K562 (cell line): ENCODE measurements at places on chromosomes 4 and X. TPM values are rescaled to one million over a fixed set of nuclear protein-coding genes. Genes with fewer than 3 reads are reported as not detected.
A peak's percentile ranks its signal among the peaks of the same experiment; 100 is the strongest.

DNA sequence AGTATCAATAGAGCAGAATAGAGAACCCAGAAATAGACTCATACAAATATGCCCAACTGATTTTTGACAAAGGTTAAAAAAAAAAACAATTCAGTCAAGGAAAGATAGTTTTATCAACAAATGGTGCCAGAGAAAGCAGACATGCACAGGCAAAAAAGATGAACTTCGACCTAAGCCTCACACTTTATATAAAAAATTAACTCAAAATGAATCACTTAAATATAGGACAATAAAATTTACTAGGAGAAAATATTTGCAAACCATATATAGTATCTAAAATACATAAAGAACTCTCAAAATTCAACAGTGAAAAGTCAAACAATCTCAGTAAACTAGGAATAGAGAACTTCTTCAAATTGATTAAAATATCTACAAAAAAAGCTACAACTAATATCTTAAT lies 29.7 kb downstream of the HUWE1 start:
- no peaks in the 10 kb centered on the region for H3K27me3 ChIP-seq
- no peak overlapping the region for H3K4me3 ChIP-seq
- peaks cover 54% of the 10 kb centered on the region for H3K36me3 ChIP-seq
- H3K27ac ChIP-seq: no peak overlapping the region
- DNase-seq: no peak
- H3K4me1 ChIP-seq: no peaks in the 10 kb centered on the region; the same call in 1 of the 2 replicates

DNA sequence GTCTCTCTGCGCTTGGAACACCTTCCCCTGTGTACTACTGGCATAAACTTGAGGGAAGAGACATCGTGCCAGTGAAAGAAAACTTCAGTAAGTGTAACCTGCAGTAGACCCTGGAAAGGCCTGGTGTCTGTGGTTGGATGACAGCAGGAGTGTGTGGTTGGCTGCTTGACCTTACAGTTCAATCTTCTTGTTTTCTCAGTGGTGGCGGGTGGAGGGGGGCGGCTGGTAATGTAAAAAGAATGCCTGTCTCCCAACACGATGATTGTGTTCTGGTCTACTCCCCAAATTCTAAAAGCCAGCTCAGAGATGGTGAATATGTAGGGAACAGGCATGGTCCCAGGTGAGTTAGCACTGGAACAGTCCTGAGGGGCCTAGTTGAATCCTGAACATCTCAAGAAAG lies 18.6 kb downstream of the PSMD10 start:
- no peak for DNase-seq
- no peak overlapping the region for H3K27ac ChIP-seq
- no peaks in the 10 kb centered on the region for H3K4me1 ChIP-seq

GRCh38 chrX:112235547-112235946 lies 153.0 kb upstream of the TRPC5 start:
- H3K27me3 ChIP-seq: no peaks in the 10 kb centered on the region
- no peak for DNase-seq
- no peaks in the 10 kb centered on the region for H3K4me1 ChIP-seq

DNA sequence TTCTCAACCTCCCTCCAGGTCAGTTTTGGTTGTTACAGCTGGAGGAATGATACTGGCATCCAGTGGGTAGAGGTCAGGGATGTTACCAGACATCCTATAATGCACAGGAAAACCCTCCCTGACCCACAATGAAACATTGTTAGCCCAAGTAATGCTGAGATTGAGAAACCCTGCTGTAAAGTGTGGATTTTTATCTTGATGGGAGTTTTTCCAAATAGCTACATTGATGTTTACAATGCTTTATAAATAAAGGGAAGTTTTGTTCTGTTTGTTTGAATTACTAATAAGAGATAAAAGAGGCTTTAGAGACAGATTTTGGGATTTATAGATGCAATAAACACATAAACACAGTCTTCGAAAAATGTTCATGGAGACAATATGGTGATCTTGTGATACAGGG lies 194.0 kb upstream of the NUDT6 start:
- no peak overlapping the region for H3K4me3 ChIP-seq
- H3K27me3 ChIP-seq: no peaks in the 10 kb centered on the region
- peaks cover 8% of the 10 kb centered on the region for H3K36me3 ChIP-seq
- no peak for DNase-seq

GRCh38 chrX:118523920-118524319 lies 28.3 kb downstream of the DOCK11 start:
- H3K27ac ChIP-seq: peak overlapping the region; percentile 57
- DNase-seq: no peak
- H3K4me3 ChIP-seq: no peak overlapping the region
- H3K36me3 ChIP-seq: peaks cover 5% of the 10 kb centered on the region; the same call in 1 of the 3 replicates

DNA sequence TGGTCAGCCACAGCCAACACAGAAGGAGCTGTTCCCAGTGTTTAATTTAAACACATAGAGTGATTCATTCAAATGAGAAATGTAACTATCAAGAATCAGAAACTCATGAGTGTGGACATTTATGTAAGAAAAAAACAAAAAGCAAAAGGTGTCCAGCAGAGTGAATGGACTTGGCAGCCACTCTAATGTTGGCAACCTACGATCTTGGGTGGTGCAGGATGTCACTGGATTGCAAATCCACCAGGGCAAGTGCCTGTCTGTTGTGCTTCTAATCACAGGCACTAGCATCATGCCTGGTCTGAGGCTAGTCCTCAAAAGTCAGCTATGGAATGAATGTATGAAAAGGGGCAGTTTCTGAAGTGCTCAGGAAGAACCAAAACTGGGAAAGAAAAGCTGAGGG lies 277.7 kb upstream of the CLNK start:
- DNase-seq: no peak
- no peak overlapping the region for H3K27ac ChIP-seq
- no peaks in the 10 kb centered on the region for H3K36me3 ChIP-seq
- no peaks in the 10 kb centered on the region for H3K4me1 ChIP-seq

DNA sequence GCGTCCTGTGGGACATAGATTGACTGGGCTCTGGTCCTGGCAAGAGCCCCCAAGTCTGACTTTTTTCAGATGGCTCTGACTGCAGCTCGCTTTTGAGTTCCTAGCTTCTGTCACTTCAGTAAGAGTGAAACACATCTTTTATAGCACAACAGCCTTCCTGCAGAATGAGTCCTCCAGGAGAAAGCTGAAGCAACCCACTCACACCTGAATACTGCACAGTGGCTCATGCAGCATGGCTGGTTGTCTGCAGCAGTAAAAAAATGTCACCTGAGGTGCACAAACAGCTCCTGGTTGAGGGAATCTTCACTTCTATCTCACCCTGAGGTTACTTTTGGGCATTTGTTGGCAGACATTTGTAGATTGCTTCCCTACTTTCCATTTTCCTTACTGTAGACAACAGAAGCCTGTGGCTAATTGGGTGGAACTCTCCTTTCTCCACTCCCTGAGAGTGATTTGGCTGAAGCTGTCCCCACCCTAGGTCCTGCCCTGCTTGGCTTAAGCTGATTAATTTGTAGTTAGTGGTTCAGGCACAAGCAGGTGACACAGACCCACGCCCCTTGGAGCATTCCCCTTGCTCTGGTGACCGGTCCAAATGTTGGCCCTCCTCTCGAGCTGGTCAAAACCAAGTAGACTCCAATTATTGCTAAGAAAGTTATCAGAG lies 99.7 kb downstream of the NPNT start:
- no peak overlapping the region for H3K27ac ChIP-seq
- H3K4me3 ChIP-seq: no peak overlapping the region
- no peaks in the 10 kb centered on the region for H3K36me3 ChIP-seq
- no peak for DNase-seq

Gene SATL1
- 0.07 TPM in 1 of 2 replicates, not detected in the other for total RNA-seq

Gene FUNDC2
- 90.2 and 91.2 TPM in 2 replicates for total RNA-seq

Gene TACR3
- total RNA-seq: not detected in 2 replicates

Gene ART3
- 0.54 and 0.69 TPM in 2 replicates for total RNA-seq

Gene STS
- total RNA-seq: 0.73 and 0.76 TPM in 2 replicates

Gene HEPH
- total RNA-seq: 51.8 and 55.8 TPM in 2 replicates
